ENCODE measurements at places on chromosomes 11 and 22.

DNA sequence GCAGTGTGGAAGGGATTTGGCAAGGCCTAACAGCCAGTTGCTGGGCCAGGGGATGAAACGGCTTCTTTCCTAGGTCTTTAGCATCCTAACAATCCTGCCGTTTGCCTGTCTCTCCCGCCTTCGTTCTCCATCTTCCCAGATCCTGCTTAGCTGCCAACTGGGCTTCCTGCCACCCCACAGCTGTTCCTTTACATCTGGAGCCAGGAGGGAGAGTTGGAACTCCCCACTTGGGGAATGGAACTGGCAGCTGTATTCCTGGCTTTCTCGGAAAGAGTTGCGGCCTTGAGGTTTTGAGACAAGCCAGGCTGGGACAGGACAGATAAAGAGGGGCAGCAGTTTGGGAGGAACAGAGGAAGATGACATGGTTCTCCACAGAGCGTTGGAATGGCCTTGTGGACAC is 59.6 kb downstream of the ST3GAL4 start:
- DNase-seq = no peak

- no peak for DNase-seq
These were observed 13.2 kb upstream of the AIFM3 start for GRCh38 chr22:20953668-20954500.

- no peak for DNase-seq
These were observed 813.3 kb downstream of the OPCML start for GRCh38 chr11:132718711-132719671.

- no peak for DNase-seq
These were observed 168.4 kb downstream of the SBF2 start for GRCh38 chr11:10125522-10126133.

- DNase-seq = no peak
These were observed 35.0 kb upstream of the EHF start for GRCh38 chr11:34585735-34586487.

GRCh38 chr11:42065199-42065598 is 605.7 kb upstream of the LRRC4C start:
- no peak for DNase-seq

DNA sequence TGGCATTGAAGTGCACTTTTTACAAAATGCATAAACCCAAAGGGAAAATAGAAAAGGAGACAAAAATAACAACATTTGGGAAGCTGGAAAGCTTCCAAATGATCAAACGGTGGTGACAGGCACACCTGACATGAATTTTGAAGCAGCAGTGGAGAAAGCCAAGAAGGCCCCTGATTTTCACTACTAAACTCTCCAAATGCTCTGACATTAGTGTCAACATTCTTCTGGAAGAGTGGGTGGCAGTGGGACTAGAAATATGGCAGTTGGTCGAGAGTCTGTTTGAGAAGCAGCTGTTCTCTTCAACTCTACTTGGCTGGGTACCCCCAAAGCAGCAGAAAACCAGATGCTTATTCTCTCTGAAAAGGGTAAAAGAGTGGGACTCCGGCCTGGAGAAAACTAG is 12.3 kb upstream of the APOA5 start:
- DNase-seq = no peak

GRCh38 chr22:24408630-24409029 is 18.8 kb upstream of the ADORA2A start:
- no peak for DNase-seq

DNA sequence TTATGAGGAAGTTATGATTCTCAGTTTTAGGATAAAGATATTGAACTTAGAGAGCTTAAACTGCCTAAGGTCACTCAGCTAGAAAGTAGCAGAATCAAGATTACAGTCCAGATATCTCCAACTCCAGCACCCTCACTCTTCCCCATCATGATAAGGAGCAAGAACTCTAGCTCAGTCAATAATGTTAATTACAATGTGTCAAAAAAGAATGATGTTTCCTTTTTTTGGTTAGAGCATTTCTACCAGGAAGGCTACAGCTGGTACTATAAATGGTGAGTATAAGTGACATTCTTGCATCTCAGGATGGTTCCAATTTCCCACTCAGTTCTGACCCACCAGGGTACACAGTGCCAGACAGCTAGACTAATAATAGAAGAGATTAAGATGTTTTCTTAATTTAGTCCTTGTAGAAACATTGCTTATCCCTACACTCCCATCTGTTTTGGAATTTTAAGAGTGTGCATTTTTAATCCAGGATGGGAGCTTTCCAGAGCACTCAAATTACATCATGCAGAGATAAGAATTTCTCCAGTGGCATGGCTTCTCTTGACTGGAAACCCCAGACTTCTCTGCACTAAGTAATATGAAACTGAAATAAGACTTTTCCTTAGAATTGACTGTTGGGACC is 21.6 kb upstream of the BBOX1 start:
- DNase-seq = no peak

- no peak for DNase-seq
These were observed 13.2 kb downstream of the TKFC start for GRCh38 chr11:61345954-61346843.

DNA sequence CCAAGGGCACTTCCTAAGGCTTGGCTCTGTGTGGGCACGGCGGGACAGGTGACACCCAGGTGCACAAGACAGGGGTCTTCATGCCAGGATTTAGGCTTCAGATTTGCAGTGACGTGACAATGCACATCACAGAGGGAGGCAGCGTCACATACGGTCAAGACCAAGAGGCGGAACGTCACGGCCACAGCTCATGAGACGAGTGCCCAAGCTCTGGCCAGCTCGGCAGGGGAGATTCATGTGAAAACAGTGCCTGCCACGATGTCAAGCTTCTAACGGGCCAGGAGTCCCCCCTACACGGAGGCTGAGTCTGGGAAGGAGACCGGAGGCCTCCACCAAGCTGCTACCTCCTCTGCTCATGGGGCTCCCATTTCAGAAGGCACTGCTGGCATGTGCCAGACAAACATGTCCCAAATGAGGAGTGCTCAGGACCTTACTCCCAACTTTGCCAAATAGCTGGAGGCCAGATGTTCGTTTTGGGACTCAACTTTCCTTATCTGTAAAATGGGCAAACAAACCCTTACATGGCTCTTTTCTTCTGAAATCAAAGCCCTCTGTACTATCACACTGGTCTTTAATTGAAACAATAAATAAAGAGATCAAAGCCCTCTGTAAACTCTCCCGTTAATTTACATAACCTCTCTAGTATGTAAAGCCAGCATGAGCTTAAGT is 16.6 kb downstream of the VPS37C start:
- no peak for DNase-seq

- DNase-seq = no peak
These were observed 17.5 kb downstream of the SAAL1 start for GRCh38 chr11:18088366-18088765.

- no peak for DNase-seq
These were observed 6.1 kb downstream of the CARNS1 start for GRCh38 chr11:67421430-67422031.

DNA sequence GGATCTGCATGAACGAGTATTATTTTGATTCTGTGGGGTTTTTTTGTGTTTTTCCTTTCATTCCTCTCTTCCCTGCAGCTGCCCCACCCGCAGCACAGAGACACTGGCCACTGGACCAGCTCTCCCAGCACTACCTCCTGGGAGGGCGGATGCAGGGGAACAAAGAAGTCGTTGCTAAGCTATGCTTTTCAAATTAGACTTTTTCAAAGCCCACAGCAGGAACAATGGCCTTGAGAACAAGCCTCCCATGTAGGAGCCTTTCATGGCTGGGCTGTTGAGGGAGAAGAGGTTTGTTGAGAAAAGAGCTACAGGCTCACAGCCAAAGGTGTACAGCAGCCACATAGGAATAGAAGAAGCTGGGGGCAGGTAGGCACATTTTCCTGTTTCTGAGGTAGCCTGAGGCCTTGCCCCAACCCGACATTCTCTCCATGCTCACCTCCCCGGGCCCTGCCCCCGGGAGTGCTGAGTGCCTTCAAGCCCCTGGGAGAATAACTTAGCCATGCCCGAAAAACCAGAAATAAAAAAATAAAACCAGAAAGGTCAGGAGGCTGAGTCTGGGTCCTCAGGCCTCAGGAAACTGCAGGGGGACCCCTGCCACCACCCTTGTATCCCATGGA is 20.5 kb upstream of the SYT12 start:
- no peak for DNase-seq

DNA sequence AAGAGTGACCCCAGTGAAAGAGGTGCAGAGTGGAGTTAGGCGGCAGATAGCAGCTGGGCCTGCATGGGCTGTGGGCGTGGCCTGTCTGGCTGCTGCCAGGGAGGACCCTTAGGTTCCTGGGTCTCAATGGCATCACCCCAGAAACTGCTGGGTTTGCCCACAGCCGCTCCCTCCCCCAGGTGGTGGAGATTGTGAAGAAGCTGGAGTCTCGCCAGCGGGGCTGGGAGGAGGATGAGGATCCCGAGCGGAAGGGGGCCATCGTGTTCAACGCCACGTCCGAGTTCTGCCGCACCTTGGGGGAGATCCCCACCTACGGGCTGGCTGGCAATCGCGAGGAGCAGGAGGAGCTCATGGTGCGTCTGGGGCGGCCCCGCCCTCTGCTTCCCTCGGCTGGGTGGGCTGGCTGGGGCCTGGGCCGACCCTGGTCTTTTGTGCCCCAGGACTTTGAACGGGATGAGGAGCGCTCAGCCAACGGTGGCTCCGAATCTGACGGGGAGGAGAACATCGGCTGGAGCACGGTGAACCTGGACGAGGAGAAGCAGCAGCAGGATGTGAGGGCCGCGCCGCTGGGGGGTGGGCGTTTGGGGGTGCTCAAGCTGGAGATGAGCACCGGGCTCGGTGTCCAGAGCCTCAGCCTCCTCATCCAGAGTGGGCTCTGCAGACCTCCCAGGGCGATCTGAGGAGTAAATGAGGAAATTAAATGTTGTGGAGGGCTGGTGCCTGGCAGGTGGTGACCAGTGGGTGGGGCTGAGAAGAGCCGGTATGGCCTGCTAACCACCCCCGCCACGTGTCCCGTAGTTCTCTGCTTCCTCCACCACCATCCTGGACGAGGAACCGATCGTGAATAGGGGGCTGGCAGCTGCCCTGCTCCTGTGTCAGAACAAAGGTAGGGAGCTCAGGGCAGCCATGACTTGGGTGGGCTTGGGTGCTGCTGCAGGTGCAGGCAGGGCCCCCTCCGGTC is 15.0 kb downstream of the SART1 start:
- DNase-seq = no peak

GRCh38 chr22:43101306-43101705 is 9.2 kb upstream of the BIK start:
- no peak for DNase-seq

DNA sequence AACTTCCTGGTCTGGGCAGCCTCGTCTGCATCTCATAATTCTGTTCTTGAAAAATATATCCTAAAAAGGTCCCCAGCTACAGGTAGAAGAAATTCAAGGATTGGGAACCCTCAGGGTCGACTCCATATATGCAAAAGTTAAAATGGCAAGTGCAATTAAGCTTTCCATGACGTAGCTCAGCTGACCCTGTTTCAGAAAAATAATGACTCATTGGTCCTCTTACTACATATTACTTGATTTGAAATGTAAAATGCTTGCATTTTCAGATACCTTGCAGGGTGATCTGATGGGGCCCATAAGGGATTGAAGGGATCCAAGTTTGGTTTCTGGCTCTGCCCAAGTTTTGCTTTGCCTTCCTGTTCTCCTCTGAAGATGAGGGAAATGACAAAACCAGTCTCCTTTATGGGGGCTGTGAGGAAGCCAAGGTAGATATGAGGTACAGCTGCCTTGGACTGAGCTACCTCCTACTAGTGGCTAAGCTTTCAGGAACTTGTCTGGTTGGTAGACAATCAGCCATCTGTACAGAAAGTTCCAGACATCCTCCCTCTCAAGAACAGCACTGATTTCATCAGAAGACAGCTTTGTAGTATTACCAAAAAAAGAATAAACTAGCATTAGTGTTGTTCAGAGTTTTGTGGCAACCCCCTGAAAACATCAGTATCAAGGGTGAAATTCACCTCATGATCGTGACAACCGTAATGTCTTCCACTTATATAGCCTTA is 177.3 kb downstream of the DBX1 start:
- DNase-seq = no peak

DNA sequence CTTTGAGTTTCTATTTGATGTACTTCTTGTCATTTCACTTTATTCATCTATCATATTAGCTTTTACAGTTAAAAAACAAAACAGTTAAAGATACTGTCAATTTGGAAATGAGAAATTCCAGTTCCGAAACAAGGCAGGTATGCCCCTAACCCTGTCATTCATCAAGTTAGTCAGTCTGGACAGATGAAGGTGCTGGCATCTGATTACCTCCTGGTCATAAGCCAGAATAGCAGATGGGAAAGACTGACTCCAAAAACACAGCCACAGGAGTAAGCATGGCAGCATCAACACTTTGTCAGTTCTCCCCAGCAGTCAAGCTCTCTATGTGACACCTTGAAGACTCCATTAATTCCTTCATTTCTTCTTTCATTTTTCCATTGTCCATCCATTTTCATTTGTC is 4.3 kb downstream of the LRRC51 start:
- no peak for DNase-seq

- DNase-seq = no peak
These were observed 41.8 kb upstream of the SCN3B start for GRCh38 chr11:123696183-123696582.

DNA sequence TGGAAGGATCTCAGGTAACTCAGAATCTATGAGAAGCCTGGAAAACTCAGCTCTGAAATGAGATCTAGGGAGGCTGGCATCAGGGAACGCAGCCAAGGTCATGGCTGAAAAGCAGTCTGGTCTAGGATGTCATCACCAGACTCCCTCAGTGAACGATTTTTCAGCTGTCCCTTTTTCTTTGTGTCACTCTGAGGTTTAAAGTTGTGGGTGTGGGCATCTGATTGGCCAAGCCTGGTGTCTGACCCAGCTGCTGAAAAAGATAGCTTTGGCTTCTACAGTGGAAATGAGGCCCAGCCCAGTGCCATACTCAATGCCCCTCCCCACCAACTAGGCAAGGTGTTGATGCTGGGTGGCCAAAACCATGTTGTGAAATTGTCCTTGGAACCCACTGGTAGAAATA is 14.5 kb downstream of the RPS3 start:
- DNase-seq = no peak

GRCh38 chr11:111463276-111463675 is 48.9 kb downstream of the BTG4 start:
- no peak for DNase-seq

GRCh38 chr22:49999946-50000586 is 12.5 kb downstream of the IL17REL start:
- DNase-seq = no peak

DNA sequence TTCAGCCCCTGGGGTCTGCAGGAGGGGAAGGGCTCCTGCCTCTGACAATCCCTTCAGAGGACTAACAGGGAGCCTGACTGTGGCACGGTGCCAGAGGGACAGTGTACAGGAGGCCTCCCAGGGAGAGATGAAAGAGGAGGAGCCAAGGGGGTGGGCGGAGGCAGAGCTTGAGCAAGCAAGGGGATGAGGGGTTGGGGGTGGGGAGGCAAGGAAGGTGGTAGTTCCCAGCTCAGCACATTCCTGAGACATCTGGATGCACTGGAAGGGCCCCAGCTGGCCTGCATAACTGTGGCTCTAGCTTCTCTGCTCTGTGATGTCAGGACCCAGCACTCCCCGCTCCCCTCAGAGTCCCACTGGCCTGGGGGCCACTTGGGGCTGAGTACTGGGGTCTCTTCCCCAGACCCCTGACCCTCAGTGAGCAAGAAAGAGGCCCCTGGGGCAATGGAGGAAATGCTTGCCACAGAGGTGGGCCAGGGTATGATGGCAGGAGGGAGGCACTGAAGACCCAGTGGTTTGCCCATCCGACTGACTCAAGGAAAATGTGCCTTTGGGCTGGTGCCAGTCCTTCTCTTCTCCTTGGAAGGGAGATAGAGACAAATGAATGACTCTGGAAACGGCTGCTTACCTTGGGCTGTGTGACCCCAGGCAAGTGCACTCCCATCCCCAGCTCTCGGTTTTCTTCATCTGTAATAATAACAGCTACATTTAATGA is 13.3 kb downstream of the CREB3L1 start:
- no peak for DNase-seq

GRCh38 chr11:15865212-15865987 is 490.9 kb downstream of the SOX6 start:
- no peak for DNase-seq

Measured in esophagus squamous epithelium (tissue), 5 donors.